Stimulated activated CD8-positive, alpha-beta memory T cell treated with anti-CD3 and anti-CD28 coated beads, Interleukin-12 subunit alpha, Interleukin-12 subunit beta, amount 100 ng/mL, for 1 hour (primary cell): ENCODE measurements at places on chromosomes 2 and 18.

DNA sequence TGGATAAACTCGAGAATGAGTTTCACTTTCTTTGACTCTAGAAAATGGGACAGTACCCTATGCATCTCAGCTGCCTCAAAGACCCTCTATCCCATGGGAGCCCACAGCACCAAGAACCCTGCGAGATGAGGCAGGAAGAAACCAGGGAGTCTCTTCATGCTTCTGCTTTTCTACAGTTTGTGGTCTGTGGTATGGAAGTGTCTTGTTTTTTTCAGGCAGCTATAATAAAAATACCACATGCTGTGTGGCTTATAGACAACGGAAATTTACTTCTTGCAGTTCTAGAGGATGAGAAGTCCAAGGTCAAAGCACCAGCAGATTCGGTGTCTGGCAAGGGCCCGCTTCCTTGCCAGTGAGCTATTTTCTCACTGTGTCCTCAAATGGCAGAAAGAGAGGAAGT is 257.9 kb downstream of the SUCLG1 start:
- no peak for DNase-seq

DNA sequence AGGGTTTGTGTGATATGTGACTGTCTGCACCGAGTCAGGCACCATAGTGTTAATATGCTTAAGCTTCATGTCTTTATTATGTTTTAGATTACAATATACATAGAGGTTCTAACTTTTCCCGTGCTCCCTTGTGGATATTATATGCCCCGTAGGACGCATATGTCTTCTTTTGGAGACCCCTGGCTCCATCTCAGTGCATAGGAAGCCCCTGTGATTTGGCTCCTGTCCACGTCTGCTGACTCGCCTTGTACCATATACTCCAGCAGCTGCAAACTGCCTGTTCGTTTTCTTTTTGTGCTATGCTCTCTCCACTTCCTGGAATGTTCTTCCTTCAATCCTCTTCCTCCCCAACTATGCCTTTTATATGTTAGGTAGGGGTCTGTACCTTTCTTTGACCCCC is 110.9 kb downstream of the PTRHD1 start:
- DNase-seq, result no peak

DNA sequence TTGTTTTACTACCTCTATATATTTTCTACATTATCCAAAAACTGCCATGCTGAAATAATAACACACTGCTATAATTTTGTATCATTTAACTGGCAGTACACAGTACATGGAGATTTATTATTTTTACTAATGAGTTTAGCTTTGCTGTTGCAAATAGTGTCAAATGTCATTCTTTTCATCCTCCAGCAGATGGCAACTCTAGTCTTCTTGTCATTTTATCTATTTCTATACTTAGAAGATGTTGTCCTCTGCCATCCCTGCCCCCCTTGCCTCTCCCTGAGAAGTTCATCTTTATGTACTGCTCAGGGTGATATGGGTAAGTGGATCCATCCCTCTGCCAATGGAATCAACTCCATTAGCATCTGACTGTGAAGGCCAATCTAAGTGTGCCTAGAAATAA is 21.7 kb upstream of the LRRTM1 start:
- DNase-seq, result no peak

GRCh38 chr2:140247451-140248195 is 1467.4 kb upstream of the NXPH2 start:
- DNase-seq, result no peak

DNA sequence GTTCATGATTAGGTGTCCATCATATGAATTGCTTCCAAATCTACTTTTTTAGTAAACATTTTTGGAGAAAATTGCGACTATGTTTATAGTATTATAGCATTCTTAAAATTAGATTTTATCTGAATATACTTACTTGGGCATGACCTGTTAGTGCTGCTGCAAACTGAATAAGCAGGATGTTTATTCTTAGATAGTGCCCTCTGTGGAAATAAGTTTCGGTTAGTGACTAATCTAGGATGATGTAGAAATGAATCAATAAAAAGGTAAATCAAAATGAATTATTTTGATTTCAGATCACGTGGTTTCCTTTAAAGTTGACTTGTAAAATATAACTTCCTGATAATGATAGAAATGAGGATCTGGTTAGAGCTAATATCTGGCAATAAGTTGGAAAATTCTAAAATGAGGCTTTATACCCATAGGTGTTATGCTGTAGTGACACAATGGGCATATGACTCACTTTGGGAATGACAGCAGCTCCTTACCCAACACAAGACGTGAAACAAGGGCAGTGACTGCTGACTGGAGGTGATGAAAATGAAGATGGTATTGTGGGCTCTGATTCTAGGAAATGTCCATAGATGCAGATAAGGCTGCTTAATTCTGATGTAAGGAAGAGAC is 165.8 kb upstream of the TCF4 start:
- DNase-seq, result no peak

DNA sequence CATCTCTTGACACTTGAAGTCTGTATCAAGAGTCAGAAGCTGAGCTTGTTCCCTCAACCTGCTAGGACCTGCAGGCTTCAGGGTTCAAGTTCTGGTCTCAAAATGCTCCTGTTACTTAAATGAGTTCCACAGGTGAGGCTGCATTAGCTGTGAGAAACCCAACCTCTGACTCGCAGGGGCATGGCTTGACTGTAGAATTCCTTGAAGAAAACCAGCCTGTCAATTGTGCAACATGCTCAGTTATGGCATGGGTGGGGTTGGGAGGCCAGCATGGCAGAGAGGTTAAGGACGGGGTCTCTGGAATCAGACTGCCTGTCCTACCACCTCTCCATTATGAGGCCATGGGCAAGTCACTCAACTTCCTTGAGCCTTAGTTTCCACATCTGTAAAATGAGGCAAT is 235.8 kb downstream of the EN1 start:
- no peak for DNase-seq

DNA sequence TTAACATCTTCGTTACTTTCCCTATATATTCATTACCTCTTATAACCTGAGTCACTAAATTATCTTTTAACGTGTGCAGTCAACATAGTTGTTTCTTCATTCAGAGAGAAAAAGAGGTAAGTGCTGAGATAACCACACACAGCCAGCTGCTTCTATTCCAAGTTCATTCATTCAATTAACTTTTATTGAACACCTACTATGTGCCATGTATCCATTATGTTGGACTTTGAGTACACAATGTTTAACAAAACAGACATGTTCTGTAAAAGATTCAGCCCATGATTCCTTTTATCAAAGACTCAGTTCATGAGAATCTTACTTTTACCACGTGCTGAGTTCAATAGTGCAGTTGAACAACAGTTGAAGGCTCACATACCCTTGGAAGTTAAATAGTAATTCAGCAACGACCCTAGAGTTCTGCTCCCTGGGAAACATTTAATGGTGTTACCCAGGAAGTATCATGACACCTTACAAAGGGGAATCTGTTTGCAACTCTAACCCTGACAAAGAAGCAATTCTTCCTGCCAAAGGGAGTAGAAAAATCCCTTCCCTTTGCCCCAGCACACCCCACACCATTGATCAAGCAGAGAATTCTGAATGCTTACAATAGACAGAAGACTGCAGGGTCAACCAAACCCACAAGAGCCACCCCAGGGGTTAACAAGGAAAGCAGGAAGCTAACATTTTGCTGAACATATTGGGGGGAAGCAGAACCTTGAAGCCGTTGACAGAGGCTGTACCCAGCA is 595.8 kb downstream of the STK39 start:
- no peak for DNase-seq

DNA sequence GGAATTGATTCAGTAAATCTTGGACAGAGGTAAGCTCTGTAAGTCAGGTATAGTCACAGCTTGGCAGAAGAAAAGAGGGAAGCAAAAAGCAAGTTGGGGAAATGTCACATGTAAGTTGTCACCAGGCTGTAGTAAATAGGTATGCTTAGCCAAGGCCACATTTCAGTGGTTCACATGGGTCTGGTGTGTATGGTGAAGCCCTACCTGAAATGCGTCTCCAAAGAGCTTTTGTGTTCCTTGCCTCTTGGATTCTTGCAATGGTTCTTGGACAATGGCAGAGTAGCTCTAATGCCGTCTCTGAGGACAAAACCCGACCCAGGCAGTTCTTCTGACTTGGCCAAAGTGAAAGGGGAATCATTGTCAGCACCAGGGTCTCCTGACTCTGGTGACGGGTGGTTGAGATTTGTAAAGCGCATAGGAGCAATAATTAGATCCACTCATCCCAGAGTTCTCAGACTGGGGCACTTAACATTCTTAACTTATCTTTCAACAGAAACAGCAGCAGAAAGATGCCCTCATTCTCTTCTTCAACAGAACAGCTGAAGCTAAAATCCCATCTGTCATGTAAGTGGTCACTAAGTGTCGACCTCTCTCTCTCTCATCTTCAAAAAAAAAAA is 34.4 kb upstream of the RPL37A start:
- DNase-seq, result no peak

GRCh38 chr2:33042819-33043218 is 96.1 kb downstream of the LTBP1 start:
- DNase-seq, result no peak

DNA sequence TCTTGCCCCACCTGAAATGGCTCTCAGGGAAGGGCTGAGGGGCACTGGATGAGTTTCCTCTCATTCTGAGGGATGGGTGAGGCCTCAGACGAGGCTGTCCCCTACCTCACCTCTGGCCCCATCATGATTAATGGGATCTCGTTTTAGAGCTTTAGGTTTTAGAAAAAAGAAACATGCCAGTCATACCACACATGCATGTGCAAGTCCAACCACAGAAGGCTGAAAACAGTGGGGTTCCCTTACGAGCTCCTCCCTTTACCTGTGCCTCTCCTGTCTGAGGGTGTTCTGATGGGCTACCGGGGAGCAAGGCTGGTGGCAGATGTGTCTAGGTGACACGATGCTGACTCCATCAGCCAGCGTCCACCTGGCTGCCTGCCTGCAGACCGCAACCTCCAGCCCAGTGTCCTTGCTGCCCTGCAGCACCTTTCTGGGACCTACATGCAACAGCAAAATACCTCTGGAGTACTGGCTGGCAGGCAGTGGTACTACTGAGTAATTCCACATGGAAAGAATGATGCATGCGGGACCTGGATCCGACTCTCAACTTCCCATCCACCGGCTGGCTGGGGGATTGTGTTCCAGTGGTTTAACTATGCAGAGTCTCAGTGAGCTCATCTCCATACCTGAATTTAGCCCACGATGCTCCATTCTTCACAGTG is 9.1 kb upstream of the LYPD6B start:
- DNase-seq, result no peak

DNA sequence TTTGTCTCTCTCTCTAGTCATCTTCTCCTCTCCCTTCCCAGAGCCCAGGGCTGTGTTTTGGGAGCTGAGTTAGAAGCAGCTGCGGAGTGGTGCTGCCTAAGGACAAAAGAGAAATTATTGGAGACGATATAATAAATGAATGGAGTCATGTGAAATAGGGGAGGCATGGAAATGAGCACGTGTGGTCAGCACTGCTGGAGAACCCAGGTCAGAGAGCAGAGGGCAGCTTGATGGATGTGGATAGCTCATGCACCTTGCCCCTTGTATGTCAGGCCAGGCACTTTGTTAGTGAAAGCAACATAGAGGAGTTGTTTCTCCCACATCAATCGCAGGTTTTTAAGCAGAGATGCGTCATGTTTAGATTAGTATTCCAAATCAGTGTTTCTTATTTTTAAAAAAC is 15.7 kb downstream of the TTR start:
- DNase-seq, result no peak

DNA sequence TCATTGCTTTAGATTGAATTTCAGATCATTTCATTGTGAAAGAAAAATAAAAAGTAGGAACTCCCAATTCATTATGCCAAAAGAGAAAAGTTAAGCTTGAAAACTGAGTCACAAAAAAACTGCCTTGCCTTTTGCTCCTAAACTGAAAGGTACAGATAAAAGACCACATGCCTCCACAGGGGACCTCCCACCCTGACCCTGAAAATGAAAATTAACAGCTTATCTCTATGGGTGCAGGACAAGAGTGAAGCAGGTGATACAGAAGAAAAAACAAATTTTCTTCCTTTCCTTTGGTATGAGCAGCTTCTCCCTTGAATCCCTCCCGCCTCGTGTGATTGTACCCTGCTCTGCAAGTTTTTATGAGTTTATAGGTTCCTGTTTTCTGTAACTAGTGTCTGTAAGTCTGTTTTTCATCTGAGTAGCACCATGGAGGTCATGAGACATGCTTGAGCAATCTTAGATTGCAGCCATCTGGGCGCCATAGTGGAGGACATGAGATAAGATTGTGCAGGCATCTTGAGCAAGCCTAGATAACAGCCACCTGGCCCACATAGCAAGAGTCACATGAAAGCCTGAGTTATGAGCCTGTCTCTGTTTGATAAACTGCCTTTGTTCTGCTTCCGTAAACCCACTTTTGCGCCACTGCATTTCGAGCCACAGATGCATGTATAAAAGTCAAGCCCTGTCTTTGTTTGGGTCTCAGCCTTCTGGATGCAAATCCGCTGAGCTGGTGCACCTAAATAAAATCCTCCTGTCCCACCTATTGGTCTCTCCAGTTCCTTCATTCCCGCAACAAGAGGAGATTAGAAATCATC is 56.2 kb upstream of the DYNC1I2 start:
- DNase-seq, result no peak

- no peak for DNase-seq
Observed at GRCh38 chr18:3255611-3256165, 6.2 kb upstream of the MYL12B start.

DNA sequence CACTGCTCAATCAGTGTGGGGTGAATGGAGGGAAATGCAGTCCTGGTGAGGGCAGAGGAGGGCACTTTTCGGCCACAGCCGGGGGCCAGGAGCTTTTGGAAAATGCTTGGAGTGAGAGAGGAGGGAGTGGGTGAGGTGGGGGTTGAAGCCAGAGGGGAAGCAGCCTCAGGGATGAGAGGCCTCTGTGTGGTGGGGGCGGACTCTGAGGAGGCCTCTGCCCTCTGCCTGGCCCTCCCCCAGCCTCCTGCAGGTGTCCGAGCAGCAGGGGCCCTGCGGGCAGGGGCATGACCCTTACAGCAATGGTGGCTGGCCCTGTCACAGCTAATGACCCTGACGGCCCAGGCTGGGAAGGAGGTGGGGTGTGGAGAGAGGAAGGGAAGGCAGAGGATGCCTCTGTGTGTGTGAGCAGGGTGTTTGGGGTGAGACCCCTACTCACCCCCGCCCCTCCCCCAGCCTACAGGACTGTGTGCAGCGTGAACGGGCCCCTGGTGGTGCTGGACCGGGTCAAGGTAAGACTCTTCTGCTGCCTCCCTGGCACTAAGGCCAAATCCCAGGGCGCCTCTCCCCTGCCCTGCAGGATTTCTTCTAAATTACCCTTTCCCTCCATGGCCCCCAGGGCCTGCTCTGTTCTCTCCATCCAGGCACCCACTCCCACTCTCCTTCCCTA is 7.6 kb downstream of the ATP6V1B1 start:
- no peak for DNase-seq

DNA sequence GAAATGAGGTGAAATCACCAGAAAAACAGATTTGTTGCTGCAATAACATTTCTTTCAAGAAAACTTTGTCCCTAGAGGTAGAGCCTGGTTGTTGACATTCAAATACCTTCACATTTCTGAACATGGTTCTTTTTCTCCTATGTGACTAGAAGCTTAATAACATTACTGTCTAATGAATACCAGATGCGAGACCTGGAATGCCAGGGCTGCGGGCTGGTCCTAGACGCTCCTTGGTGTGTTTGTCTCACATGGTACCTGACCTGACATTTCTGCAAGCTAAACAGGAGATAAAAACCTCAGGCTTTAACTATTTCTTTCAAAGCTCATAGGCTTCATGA is 38.5 kb downstream of the ACKR3 start:
- no peak for DNase-seq

GRCh38 chr18:58640428-58640805 is 11.5 kb upstream of the ALPK2 start:
- no peak for DNase-seq
